A673 (cell line): ENCODE measurements at places on chromosomes 4 and X. TPM values are rescaled to one million over a fixed set of nuclear protein-coding genes. Genes with fewer than 3 reads are reported as not detected.
A peak's percentile ranks its signal among the peaks of the same experiment; 100 is the strongest.

- DNase-seq: no peak
These were observed 125.1 kb downstream of the PALLD start for GRCh38 chr4:168621806-168622589.

- DNase-seq: no peak
These were observed 44.1 kb upstream of the MBNL3 start for GRCh38 chrX:132532913-132533312.

DNA sequence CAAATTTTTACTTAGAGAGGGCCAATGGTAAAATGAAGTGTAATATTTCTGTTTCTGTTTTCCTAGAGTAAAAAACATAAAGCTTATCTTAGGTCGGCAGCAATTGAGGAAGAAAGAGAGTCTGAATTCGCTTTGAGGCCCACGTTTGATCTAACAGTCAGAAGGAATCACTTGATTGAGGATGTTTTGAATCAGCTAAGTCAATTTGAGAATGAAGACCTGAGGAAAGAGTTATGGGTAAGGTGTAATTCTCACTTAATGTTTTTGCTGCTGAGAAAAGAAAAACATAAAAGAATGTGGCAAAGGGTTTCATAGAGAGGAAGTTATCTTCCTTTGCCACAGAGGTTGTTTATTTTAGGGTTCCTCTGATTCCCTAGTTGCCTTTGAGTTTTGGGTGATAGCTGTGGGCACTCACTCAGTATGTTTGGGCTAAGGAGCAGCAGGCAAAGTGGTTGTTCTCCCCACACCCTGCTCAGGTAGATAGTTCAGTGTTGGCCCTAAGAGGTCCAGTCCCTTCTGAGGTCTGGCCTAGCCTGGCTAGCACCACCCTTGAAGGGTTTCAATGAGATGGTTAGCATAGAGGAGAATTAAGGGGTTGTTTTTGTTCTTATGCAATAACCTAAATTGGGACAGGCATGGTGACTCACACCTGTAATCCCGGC, 32.3 kb downstream of the HERC5 start:
- DNase-seq: no peak

DNA sequence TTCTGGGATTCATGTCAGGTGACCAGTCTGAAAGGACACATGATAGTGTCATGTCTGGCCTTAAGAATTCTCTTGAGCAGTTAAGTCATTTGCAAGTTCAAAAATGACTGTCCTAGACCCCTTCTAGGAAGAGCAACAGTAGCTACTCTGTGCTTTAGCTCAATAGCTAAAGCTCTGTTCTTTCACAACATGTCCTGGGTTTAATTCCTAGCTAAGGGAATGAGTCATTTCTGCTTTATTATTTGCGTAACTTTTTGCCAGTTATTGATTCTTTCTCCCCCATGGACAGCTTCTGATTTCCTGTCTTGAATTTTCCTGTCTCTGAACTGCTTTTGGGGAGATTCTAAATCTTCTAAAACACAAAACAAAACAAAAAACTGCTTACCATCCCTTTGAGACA, 1055.8 kb upstream of the DIAPH2 start:
- no peak for DNase-seq

DNA sequence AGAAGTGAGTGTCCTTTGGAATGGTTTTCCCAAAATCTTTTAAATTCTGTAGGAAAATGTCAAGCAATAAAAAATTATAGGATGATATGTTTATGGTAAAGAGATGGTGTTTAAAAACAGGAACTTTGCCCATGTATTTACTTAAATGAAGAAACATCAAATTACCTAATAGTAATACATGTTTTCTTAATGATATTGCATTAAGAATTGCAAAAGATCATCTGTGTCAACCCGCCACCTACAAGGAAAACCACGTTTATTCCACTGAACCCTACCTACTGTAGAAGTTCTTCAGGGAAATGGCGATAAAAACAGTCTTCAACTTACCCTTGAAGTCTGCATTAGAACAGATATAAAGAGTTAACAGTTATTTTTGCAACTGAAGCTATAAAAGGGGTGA, 67.2 kb upstream of the NDP start:
- DNase-seq: no peak

DNA sequence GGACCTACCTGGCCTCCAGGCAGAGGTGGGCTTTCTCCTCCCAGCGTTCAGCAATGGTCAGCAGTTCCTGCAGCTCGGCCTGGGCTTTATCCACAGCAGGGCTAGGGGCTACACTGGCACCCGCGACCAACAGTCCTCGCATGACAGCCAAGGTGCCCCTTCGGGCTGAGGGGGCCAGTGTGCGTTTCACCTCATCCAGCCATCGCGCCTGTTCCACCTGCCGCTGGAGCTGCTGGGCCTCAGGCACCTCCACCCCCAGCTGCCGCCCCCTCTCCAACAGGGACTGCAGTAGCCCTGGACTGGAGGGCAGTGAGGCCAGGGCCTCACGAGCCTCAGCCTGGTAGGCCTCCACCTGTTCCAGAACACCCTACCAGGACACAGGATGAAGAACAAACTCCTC, 28.3 kb downstream of the KDM5C start:
- no peak for DNase-seq

- DNase-seq: peak; percentile 39
These were observed 138.3 kb downstream of the PCDH18 start for GRCh38 chr4:137394018-137394417.

DNA sequence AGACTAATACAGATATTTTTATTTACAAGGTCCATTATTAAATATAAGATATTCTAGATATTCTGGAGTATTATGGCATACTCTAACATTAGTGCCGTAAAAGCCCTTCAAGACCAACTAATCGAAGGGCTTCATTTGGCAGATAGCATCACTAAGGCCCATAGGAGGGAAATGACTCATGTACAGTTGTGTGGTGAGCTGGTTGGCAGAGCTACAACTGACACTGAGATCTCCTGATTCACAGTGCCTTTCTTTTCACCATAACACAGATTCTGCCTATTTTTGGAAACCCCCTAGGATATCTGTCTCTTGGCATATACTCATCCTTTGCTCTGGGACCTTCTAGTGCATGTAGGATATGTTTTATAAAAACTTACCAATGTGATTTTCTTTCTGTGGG, 201.7 kb upstream of the AFF2 start:
- DNase-seq: no peak

DNA sequence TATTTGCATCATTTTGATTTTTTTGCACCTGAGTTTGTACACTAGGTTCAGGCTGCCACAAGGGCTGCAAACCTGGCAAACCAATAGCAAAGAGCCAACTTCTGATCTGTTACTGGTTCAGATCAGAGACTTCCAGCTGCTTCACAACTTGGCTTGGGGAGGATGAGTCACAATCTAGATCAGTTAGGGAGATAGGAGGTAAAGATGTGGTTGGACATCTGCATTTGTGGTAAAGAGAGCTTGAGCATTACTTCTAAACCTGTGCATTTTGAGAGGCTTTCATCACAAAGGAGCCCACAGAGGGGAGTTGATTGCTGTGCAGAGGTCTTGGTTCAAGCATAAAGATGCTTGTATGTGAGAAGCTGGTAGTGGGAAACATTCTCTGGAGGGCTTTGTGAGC, 34.5 kb downstream of the LINC00632 start:
- DNase-seq: no peak

CLDN34 gene
- 0.31 TPM in 1 of 2 replicates, not detected in the other for total RNA-seq

NUDT10 gene
- total RNA-seq: 7.2 and 9.4 TPM in 2 replicates

MAGED1 gene
- 283 and 323 TPM in 2 replicates for total RNA-seq

SPIN4 gene
- 4.0 and 4.3 TPM in 2 replicates for total RNA-seq
